ENCODE measurements at places on chromosomes 4 and X.

DNA sequence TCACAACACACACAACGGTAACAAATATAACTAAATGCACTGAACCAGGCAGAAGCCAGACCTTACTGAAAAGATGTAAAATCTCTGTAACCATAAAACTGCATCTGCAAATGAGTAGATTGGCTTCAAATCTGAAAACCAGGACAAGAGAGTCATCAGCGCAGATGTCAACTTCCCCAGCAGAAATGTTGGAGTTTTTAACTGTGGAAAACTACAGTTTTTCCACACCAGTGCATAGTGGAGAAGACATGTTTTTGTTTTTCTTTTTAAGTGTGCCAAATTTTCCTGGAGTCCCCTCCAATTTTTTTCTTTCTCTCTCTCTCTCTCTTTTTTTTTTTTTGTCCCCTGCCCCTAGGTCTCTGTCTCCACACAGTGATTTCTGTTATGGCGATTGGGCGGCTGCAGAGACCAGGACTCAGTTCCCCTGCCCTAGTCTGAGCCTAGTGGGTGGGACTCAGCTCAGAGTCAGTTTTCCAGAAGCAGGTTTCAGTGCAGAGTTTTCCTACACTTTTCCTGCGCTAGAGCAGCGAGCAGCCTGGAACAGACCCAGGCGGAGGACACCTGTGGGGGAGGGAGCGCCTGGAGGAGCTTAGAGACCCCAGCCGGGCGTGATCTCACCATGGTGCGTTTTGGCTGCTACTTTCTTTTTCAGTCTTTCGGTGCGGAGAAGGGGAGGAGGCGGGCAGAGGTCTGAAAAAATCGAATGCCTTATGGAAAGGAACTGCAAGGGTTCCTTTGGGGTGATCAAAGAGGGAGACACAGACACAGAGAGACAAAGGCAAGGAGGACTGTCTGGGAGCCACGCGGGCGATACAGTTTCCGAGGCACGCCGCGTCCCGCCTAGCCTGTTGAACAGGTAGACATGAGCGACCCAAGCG lies at the start of gene GUCY1A1:
TSS of gene GUCY1A1 (plus strand) at position 505 of the 878 bp plus-strand sequence. CDS start 30,020 bp downstream, outside the sequence.
- no peak for DNase-seq

DNA sequence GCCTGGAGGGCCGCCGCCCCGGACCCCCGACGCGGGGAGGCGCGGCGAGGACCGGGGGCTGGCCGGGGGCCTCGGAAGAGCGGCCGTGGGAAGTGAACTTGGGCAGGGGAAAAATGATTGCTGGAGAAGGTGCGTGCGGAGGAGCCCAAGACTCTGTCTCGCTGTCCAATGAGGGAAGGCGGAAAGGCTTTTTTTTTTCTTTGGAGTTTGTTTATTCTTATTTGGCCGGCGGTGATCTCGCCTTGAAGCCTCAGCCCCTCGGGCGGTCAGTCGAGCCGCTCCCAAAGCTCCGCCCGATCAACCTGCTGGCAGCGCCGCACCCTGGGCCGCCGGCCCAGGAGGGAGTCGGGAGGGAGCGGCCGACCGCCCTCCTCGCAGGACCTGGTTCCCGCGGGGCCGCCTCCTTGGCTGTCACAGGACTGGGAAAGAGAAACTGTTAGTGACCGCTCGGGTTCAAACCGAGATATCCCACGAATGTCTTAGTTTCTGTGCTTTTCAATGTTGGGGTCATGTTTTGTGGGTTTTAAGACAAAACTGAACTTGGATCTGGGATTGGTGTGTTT lies 2.5 kb downstream of the CPEB2 start:
- DNase-seq, result peak; percentile 42

- no peak for DNase-seq
Observed at GRCh38 chr4:90189178-90189577, 62.0 kb downstream of the CCSER1 start.

DNA sequence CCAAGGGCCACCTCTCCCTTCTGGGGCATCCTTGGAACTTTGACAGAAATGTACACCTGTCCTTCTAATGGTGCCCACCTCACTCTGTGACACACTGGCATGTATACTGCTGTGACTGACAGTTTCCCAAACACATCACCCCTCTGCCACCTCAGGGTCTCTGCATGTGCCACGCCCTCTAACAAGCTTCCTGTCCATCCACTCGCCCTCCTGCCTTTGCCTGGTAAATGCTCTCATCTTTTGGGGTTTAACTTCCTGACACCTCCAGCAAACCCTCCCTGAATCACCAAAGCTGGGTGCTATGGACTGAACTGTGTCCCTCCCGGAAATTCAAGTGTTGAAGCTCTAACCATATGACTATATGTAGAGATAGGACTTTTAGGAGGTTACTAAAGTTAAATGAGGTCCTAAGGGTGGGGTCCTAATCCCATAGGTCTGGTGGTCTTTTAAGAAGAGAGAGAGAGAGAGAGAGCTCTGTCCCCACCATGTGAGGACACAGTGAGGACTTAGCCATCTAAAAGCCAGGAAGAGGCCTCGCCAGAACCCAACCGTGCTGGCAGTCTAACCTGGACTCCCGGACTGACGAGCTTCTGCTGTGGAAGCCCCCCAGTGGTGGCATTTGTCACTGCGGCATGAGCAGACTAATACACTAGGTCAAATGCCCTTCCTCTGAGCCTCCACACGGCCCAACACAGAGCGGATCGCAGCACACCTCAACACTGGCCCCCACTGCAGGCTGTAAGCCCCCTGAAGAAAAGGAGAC lies 95.6 kb downstream of the AFAP1 start:
- no peak for DNase-seq

DNA sequence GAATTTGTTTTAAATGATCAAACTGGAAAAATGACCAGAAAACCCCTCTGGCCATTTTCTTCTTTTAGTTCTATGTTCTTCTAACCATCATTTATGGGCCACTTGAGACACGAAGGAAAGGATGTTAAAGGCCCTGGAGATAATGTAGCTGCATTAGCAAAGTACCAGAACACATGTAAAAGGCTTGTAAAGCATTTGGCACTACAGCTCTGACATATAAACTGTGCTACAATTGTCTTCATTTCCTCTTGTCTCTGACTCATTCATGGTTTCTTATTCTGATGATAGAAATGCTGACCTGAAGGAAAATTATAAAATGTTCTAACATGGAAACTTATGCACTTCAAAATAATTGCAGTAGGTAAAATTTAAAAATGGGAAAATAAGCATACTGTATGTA lies 388.7 kb downstream of the FAT4 start:
- no peak for DNase-seq
